Stimulated activated CD4-positive, alpha-beta T cell treated with anti-CD3 and anti-CD28 coated beads, TNF-alpha, amount 100 ng/mL, for 48 hours (primary cell): ENCODE measurements at places on chromosomes 6 and 20.
A peak's percentile ranks its signal among the peaks of the same experiment; 100 is the strongest.

DNA sequence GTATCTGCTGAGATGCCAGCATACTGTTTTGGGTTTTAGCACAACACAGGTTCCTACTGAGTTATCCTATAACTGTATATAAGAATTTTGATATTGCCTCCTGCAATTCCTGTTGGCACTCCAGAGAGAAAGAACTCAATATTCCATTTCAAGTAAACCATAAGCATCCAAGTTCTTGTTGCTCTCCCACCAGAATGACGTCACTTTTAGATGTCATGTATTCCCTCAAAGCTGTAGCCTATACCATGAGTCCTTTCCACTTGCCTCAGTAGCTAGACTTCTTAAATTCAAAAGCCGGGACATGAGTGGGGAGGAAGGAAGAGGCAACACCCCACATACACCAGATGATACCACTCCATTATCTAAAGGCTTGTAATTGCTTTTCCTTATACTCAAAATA is 171.5 kb downstream of the ALDH8A1 start:
- no peak for DNase-seq

GRCh38 chr6:85679445-85680123 is 36.9 kb upstream of the SYNCRIP start:
- DNase-seq = no peak

- no peak for DNase-seq
Observed at GRCh38 chr20:4978050-4978918, 23.0 kb downstream of the SLC23A2 start.

- no peak for DNase-seq
Observed at GRCh38 chr20:9087531-9088217, 18.8 kb downstream of the PLCB4 start.

DNA sequence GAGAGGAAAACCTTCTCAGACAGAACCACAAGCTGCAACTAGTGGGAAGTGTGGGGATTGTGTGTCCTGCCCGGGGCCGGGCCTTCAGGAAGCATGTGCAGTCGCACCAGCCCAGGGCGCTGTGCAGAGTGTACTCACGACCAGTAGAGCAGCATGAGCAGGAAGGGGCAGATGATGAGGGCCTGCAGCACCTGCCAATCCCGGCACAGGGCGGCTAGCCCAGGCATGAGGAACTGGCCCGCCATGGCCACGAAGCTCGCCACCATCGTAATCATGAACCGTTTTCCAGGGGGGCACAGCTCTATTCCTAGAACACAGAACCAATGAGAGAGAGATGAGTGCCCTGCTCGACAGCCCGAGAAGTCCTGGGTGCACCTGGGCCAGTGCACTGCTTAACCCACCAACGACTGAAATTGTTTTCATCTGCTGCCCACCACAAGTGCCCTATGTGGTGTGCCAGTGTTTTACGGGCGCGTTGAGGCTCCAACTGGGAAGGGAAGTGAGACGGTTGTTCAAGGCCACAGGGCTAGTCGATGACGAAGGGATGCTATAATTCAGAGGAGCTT is 65.0 kb downstream of the PSMG4 start:
- no peak for DNase-seq

DNA sequence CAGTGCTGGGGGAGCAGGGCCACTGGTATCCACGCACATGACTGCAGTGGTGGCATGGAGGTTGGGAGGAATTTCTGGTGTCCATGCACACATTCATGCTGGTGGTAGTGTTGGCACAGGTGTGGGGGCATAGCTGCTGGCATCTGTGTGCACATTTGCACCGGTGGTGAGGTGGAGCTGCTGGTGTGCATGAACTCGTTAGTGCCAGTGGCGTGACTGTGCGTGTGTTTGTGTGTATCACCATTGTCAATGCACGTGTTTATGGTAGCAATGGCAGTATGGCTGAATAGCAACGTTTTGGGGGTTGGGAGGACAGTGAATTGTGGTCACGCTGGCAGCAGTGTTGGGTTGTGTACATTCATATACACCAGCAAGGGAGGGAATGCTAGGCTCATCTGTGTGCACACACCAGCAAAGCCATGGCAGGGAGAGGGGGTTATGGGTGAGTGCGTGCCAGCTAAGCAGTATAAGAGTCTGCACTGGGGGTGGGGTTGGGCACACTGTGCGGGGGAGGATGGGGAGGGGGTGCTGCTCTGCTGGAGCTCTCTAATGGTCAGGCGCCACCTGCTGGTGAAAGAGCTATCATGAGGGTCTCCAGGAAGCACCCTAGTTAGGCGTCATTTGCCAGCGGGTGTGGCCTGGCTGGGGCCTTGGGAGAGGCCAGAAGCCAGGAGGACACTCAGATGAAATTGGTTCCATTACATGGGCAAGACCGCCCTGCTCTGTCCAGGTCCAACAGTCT is 626.1 kb upstream of the ID4 start:
- DNase-seq = no peak

DNA sequence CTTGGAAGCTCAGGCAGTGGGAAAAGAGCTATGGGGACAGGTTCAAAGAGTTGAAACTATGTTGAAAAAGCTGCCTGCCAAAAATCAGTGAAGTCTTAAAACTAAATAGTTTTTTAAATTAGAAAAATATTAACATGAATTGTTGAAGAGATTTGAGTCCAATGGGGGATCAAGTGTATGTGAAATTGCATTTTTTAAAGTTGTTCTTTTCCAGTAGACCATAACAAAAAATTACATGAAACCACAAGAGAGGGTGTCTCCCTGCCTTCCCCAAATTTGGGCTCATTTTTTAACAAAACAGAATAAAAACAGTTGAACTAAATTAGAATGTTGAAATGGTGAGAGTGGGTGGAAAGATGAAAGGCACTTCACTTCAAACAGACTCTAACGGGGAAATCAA is 31.5 kb upstream of the COL10A1 start:
- no peak for DNase-seq

GRCh38 chr20:22425344-22426295 is 158.8 kb downstream of the FOXA2 start:
- DNase-seq = no peak

GRCh38 chr6:169776379-169776778 is 25.0 kb downstream of the ERMARD start:
- DNase-seq = no peak

DNA sequence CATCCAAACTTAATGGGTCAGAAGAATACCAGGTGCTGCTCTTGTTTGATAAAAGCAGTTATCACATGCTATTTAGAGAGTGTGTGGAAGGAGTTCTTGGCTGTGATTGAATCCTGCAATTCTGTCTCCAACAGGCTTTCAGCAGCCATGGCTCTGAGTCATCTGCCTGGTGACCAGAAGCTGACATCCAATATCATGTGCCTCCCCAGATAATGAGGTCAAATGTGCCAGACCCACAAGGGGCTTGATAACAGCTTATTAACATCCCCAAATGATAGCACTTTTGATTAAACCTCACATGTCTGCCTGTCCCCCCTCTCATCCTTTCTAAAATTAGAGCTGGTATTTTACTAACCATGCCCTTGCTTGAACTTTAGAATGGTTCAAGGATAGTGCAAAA is 175.7 kb upstream of the PLN start:
- no peak for DNase-seq

DNA sequence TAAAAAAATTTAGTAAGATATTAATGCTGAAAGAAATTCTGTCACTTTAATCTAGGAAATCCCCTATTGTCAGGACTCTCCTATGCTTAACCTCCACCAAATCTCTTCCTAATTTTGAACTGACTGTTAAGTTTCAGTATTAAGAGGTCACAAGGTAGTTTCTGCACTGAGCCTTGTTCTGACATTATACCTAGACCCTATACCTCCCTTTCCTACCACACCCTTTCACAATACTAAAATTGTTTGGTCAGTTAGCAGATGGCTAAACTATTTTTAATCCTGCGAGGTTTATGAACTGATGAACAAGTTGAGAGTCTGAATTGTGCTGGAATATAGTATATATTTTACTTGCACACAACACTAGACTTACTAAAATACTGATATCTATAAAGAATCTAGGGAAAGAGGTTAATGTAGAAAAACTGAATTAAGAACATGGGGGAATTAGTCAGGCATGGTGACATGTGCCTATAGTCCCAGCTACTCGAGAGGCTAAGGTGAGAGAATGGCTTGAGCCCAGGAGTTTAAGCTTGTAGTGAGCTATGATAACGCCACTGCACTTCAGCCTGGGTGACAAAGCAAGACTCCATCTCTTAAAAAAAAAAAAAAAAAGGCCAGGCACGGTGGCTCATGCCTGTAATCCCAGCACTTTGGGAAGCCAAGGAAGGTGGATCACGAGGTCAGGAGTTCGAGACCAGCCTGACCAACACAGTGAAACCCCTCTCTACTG is 51.5 kb downstream of the HBS1L start:
- DNase-seq = no peak

DNA sequence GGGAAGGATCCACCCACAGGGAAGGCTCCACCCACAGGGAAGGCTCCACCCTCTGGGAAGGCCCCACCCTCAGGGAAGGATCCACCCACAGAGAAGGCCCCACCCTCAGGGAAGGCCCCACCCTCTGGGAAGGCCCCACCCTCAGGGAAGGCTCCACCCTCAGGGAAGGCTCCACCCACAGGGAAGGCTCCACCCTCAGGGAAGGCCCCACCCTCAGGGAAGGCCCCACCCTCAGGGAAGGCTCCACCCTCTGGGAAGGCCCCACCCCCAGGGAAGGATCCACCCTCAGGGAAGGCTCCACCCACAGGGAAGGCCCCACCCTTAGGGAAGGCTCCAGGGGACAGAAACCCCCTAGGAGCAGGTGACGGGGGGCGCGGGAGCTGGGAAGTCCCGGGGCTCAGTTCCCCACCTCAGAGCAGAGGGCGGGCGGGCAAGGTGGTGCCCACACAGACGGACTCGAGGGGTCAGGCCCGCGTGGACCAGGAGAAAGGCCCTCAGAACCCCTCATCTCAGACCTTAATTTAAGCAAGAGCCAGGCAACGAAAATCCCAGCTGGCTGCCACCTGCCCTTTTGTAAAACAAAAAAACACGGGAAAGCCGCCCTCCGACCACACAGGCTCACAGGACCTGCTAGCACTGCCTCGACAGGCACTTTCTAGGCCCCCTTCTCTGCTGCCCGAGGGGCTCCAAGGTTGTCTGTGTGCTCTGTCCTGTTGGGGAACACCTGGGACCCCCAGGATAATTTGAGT is 39.7 kb downstream of the KCNQ2 start:
- no peak for DNase-seq

DNA sequence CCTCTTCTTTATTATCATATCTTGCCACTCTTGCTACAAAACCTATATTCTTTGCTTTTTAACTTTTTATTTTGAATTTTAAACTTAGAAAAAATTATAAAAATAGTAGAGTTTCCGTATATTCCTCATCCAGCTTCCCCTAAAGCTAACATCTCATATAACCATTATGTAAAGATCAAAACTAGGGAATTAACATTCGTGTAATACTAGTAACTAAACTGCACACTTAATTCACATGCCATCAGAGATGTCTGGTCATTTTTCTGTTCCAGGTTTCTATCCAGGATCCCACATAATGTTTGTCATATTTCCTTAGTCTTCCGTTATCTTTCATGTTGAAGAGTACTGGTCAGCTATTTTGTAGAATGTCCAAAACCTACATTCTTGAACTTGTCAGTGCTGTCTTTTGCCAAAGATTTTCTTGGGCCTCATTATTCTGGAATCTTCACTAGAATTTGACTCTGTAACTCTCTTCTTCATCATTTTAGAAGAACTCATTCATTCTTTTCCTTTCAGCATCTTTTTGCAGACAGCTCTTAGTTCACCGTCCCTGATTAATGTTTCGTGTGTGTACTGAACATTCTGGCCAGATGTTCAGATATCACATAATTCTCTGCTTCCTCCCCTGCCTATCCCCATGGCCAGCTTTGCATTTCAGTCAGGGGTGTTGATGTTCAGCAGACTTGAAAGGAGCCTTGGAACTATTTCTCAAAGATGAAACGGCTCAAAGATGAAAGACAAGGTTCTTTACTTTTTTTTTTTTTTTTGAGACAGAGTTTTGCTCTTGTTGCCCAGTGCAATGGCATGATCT is 9.4 kb downstream of the CTNNBL1 start:
- no peak for DNase-seq

DNA sequence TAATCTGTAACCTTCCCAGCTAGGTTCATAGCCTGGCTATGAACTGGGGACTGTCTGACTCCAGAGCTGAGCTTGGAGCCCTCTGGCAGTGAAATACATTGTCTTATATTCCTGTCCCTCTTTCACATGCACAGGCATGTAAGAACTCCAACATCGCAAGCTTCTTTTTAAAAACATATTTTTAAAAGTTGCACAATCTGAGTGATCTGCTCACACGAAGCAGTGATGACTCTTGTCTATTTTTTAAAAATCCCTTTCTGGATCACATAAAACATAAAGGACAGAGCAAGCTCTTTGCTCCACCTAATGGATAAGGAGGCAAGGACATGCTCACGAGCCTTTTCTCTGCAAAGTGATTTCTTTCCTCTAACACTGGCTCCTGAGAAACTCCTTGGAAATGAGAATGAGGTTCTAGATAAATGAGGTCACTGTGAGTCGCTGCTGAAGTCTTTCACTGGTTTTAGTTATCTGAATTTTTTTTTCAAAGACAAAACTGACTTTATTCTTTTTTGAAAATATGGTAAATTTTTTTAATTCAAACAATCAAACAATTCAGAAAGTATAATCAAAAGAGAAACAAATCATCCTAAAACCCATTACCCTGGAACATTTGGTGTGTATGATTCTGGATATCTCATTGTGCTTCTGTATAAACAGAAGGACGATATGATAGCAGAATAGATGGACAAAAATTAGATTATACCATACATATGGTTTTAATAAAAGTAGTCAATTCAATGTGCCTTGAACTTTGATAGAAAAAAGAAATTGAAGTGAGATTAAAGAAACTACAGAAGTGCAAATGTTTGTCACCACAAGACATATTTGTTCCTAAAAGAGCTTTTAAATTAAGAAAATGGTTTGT is 30.8 kb downstream of the IL20RA start:
- no peak for DNase-seq

GRCh38 chr6:32666420-32667300 is at the start of gene HLA-DQB1:
Gene HLA-DQB1, minus strand, starts transcription at chr6:32666657. Its CDS starts 50 bp downstream, at chr6:32666607.
- DNase-seq = peak; percentile 34

DNA sequence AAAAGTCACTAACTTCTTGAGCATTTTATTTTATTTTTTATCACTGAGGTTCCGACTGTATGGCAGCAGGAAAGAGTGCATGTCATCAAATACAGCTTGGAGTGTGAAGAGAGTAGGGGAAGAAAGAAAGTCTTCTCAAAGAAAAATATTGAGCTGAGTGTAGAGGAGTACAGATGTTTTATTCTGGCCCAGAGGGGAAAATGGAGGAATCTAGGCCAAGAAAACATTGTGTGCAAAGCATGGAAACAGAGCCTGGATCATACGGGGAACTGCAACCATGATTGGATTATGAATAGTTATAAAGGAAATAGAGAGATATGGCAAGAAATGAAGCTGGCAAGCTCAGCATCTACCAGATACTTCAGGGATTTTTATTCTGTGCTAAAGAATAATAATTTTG is 104.2 kb upstream of the SCGN start:
- no peak for DNase-seq

DNA sequence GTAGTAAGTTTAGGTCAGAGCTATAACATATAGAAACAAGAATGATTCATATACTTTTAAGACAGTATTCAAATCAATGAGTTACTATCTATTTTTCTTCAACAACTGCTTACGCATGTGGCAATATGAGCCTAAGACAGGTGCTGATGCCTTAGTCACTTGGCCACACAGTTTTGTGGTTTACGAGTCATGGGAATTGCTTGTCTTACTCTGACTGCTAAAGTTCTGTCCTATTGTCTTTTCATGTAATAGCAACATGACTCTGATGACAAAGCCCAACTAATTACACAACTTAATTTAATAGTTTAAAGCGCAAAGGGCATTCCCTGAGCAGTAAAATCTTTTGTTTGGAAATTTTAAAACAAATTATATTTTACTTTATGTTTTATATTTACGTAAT is 159.3 kb upstream of the CENPW start:
- DNase-seq = peak; percentile 11
